ENCODE measurements at places on chromosomes 6 and 20.

- no peak for DNase-seq
These were observed 238.2 kb downstream of the GMDS start for GRCh38 chr6:2007165-2007564.

DNA sequence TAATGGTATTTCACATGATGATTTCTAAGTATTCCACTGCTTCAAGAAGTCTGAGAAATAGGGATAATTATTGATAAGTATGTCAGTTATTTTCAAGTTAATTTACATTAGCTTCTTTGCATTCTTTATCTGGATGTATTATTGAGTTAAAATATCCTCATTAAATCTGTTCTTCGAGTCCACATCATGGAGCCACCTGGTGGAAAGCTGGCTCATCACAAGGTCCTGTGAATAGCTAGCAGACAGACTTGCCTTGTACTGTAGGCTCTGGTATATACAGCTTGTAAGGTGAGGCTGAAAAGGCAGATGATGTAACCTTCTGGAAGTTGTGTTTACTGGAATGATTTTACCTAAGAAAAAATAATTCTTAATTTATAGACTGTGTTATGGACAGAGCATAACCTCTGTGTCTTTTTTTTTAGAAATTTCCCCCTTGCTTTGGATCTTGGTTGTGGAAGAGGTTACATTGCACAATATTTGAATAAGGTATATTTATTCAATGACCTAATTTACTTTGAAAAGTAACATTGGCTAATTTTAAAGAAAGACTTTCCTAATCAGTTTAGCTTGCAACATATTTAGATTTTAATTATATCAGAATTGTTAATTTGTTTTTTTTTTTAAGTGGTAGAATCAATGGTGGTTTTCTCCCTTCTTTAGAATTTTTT is 3.5 kb downstream of the NDUFAF5 start:
- no peak for DNase-seq

DNA sequence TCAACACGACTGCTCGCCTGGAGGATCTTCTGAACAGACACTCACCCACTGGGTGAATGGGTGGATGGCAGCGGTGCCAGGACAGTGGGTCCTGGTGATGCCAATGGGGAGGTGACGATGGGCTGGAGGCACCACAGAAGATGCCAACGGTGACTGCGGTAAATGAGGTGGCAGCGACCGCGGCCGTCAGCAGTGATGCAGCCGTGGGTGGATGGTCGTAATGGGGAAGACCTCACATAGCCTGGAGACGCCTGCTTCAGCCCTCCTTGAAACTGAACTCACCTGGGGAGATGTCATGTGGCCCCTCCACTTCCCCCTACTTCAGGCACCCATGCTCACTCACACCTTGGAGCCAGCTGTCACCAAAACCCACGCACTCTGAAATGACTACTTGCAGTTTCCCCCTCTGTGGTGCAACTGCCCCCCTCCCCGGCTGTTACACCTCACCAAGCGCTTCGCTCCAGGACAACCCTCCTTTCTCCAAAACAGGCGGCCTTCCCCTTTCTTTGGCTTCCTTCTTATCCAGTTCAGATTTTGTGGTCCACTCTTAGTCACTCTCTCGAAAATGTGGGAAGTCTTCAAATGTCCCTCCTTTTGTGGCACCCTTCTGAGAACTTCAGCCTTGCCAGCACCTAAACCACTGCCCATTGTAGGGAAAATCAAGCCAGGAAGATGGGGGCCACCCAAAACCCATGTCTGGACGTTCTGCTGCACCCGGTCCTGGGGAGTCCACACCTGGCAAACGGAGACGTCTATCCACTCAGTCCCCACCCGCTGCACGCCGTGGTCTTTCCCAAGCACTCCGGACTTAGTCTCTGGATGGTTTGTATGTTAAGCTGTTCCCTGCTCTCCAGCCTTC is 10.4 kb upstream of the ABHD16B start:
- no peak for DNase-seq

- no peak for DNase-seq
These were observed 771.9 kb upstream of the DEFB115 start for GRCh38 chr20:30485331-30486102.

All from GM04504 (cell line).